Fibroblast of skin of left quadriceps (primary cell): ENCODE measurements at places on chromosomes 12 and 14.

GRCh38 chr12:16857456-16857923 lies 251.5 kb upstream of the LMO3 start:
- DNase-seq, result no peak

GRCh38 chr12:40525054-40525453 lies 167.2 kb upstream of the CNTN1 start:
- no peak for DNase-seq

GRCh38 chr12:40616383-40616915 lies 75.8 kb upstream of the CNTN1 start:
- DNase-seq, result no peak

DNA sequence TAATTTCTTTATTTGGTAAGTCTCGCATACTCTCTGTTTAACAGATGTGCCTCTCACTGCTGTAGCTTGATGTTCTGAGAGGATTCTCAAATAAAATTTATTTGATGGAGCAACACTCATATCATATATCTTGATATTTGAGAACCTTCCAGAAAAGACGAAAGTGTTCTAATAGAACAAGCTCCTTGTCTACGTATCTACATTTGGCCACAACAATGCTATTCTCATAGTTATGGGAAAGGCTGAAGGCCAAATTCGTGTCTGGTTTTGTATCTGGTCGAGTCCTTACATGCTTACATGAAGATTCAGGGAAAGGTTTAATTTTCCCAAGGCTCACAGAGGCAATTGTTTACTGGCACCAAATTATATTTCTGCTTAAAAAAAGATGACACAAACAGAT lies 186.7 kb upstream of the SLC38A2 start:
- DNase-seq, result peak; percentile 80

- DNase-seq, result no peak
Measured at GRCh38 chr14:103710771-103711377, 4.4 kb downstream of the XRCC3 start.

DNA sequence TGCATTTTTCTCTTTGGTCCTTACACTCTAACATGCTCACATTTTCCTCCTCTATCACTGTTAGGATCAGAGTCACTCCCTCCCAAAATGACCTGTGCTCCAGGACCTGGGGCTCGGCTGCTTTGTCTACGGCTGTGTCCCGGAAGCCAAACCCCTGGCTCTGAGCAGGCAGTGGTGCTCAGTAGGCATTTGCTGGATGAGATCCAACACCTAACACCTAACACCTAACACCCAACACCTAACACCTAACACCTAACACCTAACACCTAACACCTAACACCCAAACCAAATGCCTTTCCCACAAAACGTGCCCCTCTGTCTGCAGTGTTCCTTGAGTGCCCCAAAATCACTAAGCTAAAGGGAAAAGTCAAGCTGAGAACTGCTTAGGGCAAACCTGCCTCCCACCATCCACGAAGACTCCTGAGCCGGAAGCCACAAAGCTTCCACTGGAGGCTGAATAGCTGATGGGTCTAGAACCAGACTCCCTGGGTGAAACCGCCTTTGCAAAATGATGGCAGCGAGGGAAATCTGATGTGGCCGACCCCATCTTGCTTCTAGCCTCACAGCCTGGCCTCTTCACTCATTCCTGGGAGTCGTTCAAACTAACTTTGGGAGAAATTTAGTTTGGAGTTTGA lies 29.2 kb downstream of the HSP90AA1 start:
- no peak for DNase-seq

DNA sequence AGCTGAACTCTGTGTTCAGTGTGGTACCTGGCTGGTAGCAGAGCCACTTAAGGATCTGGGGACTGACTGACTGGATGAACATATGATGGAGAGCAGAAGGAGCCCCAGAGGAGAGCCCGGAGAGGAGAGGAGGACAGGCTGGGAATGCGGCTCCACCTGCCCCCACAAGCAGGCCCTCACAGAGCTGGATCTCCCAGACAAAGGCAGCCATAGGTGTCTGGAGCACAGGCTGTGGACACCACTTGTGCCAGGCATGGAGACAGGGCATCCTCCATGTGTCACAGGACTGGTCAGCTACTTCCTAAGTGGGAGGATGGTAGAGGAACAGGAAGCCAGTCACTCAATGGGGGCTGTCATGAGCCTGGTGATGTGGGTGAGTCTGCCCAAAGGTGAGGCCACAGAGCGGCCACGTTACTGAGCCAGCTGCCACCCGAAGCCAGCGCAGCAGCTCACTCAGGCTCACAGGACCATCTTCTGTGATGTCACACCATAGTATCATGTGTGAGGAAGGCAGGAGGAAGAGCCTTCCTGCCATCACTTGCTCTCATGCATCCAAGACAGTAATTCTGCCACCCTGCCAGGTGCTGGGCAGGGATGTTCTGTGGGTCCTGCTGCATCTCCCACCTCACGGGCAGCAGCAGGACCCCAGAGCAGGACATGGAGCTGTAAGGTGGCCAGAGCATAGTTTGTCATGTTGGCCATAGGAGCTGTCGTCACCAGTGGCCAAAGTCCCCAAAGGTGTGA lies 72.1 kb downstream of the PRIMA1 start:
- no peak for DNase-seq

GRCh38 chr14:95497561-95498011 lies 18.9 kb downstream of the SYNE3 start:
- DNase-seq, result no peak

DNA sequence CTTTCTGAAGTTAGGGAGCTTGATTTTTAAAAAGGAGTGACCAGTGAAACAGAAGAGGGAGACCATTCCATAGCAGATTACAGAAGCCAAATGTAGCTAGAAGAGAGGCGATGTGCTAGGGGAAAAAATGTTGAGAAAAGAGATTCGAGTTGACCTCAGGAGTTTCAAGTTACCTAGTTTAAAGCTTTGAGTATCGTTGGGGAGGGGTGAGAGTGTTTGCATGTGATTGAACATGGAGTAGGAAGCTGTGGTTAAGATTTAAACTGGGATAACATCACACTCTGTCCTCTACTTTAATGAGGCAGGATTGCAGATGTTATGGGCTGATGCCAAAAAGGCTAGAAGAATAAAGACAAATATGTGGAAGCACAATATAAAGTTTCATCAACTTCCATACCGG lies 3.7 kb downstream of the LETMD1 start:
- no peak for DNase-seq

GRCh38 chr14:55389330-55389729 lies 22.3 kb downstream of the ATG14 start:
- peak; percentile 44 for DNase-seq

DNA sequence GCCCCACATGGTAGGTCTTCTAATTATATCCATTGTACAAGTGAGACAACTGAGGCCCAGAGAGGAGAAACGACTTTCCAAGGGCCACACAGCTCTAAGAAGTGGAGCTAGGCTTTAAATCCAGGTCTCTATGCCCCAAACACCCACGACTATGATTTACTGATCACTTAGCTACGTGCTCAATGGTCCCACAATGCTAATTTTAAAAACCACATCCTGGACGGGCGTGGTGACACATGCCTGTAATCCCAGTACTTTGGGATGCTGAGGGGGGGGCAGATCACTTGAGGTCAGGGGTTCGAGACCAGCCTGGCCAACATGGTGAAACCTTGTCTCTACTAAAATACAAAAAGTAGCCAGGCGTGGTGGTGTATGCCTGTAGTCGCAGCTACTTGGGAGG lies 8.4 kb upstream of the MLEC start:
- no peak for DNase-seq

- no peak for DNase-seq
Measured at GRCh38 chr14:105073720-105074600, 8.7 kb upstream of the GPR132 start.

- no peak for DNase-seq
Measured at GRCh38 chr12:118611295-118611694, 234.9 kb downstream of the SUDS3 start.

GRCh38 chr14:58096731-58097130 lies 55.3 kb downstream of the ARMH4 start:
- DNase-seq, result no peak

- DNase-seq, result no peak
Measured at GRCh38 chr12:127262615-127263014, 1004.4 kb upstream of the TMEM132C start.

GRCh38 chr14:89617481-89618329 lies 200.7 kb upstream of the FOXN3 start:
- DNase-seq, result peak; percentile 23

DNA sequence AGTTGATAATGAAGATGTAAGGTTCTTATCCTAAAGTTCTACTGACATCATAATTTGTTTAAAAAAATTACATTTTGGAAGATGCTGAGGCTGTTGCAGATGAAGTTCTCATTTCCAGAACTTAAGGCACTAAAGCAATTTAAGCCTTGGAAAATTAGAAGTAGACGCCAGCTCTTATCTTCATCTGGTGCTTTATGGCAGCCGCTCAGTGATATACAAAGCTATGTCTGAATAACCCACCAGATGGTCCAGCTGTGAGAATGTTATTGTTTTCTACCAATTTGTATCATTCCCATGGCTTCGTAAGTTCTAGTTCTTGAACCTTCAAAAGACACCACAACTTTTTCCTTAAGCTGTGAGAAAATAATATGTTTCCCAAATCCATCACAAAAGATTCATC lies 212.1 kb upstream of the ARID2 start:
- no peak for DNase-seq

DNA sequence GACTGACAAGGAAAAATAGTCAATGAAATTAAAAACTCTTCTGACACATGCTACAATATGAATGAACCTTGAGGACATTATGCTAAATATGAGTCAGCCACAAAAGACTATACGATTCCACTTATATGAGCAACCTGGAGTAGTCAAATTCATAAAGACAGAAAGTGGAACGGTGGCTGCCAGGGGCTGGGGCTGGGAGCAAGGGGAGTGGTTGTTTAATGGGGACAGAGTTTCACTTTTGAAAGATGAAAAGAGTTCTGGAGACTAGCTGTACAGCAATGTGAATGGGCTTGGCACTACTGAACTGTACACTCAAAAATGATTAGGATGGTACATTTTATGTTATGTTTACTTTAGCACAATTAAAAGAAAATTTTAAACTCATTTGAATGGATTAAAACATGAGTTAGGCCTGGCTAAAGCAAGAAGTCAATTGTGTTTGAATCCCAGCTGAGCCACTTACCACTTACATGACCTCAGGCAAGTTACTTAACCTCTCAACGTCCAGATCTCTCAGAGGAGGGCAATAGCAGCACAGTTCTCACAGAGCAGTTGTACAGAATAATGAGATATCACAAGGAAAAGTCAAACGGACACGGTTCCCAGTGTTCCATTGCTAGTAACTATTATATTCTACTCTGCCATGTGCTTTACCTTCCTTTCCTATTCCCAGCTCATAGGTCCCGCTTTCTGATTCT lies 102.5 kb downstream of the SPTSSA start:
- no peak for DNase-seq

GRCh38 chr14:90871605-90872233 lies 55.5 kb upstream of the TTC7B start:
- DNase-seq, result no peak

- no peak for DNase-seq
Measured at GRCh38 chr12:59046763-59047534, 126.6 kb upstream of the LRIG3 start.

- DNase-seq, result no peak
Measured at GRCh38 chr14:65101631-65102440, 481 bp downstream of the MAX start.

DNA sequence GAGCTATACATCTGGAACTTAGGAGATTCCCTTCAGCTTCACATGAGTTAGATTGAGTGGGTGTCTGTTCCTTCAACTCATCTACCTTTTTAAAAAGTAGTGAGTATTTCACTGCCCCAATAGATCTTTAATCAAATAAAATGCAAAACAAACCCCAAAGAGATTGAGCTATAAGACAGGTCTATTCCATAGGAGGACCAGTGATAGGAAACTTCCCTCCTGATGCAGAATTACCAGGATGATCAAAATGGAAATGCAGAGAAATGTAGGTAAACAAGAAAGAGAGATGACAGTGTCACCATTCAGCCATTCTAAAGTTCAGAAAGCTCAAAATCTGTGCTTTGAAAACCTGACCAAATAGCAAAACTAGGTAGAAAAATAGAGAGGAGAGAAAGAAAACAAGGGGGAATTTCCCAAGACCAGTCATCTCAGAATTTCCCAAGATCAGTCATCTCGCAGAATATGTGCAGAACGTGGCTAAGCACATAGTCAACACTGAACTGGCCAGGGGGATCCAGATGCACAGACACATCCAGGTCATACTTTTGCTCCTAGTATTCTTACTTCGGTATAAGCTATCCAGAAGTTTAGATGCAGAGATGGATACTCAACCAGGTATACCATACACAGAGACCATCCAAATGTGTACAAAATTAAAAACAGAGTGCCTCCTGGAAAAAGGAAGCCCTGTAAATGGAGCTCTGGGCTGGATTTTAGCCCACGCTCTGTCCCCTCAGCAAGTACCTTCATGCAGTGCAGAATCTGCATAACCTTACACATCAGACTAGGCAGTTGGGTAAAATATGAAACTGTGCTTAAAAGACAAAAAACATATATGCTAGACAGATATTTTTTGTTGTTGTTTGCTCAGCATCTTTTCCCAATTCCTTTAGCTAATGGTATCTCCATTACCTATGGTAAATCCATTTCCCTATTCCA lies 27.4 kb downstream of the SLC41A2 start:
- no peak for DNase-seq

DNA sequence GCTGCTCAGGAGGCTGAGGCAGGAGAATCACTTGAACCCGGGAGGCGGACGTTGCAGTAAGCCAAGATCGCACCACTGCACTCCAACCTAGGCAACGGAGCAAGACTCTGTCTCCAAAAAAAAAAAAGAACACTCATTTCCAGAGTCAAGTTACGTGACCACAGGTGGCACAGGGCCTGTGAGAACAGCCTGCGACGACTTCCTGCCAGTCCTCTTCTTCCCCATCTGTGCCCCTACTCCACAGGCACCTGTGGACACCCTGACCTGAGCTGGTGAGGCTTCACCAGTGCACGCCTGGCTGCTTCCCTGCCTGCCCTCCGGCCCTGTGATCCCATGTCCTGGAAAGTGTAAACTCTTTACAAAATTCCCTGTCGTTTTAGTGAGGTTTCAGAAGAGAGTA lies 77.7 kb downstream of the PPP2R5C start:
- no peak for DNase-seq

GRCh38 chr12:24360461-24360860 lies 411.0 kb upstream of the SOX5 start:
- DNase-seq, result no peak

GRCh38 chr12:38527631-38528030 lies 211.1 kb downstream of the ALG10B start:
- DNase-seq, result no peak
